ENCODE measurements at places on chromosomes 1 and 21.

DNA sequence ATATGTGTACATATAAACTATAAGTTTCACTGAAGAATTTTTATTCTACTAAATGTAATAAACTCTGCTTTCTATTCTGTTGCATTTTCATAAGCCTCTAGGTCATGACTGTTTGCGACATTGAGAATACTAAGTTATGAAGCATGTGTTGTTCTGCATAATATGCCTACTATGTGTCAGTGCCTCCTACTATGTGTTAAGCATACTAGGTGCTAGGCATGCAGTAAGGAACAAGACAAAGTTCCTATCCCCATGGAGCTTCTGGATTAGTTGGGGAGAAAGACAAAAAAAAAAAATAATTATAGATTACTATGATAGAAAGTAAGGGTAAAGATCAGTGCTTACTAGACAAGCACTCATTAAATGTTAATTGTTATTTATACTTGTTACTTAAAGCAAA lies 1.3 kb downstream of the SDCCAG8 start:
- DNase-seq = no peak

DNA sequence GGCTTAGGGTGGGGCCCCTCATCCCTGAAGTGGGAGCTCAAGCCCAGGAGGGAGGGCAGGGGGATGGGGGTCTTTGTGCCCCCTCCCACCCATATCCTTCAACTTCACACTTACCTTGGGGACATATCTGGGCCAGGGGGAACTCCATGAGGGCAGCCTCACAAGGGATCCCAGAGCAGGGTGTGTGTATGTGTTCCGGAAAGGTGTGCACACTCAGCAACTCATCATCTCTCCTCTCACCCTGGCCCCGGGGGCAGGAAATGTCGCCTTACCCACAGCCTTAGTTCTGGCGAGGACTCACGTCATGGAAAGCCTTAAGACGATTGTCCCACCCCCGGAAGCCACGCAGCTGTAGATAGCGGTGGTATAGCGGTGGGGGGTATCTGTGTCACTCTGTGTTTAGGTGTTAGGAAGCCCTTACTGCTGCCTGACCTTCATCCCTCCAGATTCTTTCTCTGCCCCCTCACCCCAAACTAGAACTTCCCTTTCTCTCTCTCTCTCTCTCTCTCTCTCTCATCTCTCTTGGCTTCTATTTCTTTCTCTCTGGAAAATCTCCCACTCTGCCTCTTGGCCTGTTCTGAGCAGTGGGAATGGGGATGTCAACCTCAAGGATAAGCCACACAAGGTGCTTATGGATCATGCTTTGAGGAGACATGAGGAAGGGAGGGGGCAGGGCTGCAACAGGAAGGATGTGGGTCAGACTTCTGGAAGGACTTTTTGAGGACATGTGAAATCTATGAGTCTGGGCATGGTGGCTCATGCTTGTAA lies at the start of gene SH2D2A:
TSS of gene SH2D2A (minus strand) at position 288 of the 768 bp plus-strand sequence. CDS start at position 148, 140 bp downstream.
- peak; percentile 88 for DNase-seq

DNA sequence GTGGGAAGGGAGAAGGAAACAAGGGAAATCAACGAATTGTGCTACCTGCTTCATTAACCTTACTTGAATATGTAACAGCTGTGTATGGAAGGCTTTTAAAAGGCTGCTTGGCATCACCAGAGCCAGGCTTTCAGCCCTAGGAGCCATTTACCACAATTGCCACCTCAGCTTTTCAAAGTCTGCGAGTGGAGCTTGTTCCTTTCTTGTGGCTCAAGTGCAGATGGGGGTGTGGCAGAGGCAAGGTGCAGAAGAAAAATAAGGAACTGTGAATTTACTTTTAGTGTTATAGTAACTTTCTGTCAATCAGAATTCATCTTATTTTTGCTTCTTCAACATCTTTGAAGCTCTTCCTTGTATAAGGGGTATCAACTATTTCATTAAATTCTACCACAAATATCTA lies 17.6 kb downstream of the CLCA2 start:
- no peak for DNase-seq

- no peak for DNase-seq
These were observed 109.1 kb downstream of the TIAM1 start for GRCh38 chr21:31234936-31235335.

GRCh38 chr1:115865704-115866380 lies 24.9 kb upstream of the NHLH2 start:
- no peak for DNase-seq

DNA sequence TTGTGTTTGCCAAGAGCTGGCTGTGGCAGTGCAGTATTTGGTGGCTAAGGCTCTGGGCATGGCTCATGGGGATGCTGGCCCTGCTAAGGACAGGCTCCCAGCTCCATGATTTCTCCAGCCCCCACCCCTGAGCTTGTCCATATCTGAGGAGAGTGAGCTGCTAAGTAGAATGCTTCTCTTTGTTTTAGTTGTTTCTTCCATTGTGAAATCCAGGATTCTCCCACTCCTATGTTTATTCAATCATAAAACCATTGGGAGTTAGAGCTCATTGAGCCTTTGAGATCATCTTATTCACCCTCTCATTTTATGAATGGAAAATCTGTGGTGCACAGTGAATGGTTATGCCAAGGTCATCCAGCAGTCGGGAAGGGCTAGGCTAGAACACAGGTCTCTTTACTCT lies 188.8 kb downstream of the TNR start:
- no peak for DNase-seq

GRCh38 chr1:234921266-234922062 lies 207.2 kb downstream of the TOMM20 start:
- DNase-seq = no peak

DNA sequence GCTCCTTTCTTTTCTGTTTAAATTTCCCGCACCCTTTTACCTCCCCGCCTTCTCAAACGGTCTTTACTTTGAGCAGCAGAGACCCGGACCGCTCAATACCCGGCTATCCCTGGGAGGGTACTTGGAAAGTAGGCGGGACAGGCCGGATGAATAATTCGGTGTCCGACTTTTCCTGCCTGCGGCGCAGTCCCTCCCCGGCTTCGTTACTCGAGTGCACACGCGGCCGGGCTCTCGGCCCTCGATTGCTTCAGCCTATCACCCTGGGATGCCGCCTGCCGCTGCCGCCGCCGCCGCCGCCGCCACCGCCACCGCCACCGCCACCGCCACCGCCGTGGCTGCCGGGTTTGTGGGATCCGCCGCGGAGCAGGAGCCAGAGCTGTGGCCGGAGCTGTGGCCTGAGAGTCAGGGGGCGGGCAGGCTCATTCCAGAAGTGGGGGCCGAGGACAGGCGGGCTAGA lies 382 bp upstream of the RASAL2 start:
- peak; percentile 96 for DNase-seq

GRCh38 chr1:156480411-156481192 lies 20.0 kb downstream of the MEF2D start:
- DNase-seq = peak; percentile 74

DNA sequence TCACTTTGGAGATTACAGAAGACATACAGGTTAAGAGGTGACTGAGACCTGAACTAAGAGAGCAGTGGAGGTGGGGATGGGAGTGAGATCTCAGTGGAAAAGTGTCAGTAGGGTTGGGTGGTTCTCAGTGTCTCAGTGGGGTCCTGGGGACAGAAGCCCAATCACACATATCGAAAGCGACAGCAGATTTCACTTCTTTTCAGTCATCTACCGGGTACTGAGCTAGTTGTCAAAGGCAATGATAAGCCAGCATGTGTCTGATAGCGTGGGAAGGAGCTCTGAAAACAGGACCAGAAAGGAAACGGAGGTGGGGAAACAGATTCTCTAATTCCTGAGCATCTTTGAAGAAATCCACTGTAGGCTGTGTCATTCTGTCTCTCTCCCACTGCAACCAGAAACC lies 59.5 kb downstream of the RHOU start:
- no peak for DNase-seq

GRCh38 chr1:3312310-3312897 lies 142.1 kb upstream of the ARHGEF16 start:
- no peak for DNase-seq

DNA sequence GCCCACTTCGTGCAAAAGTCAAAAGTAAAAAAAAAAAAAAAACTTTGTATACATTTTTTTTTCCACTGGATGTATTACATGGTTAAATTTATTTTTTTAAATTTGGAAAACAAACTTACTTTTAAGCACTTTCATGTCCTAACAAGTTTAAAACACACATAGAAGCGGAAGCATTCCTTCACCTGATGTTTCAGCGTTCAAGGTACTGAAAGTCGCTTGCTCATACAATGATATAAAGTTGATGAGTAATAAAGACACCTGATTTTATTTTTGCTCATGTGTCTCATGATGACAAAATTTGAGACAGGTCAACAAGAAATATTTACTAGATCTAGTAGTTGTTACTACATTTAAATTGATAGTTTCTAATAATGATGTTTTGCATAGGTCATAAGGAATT lies 35.5 kb downstream of the ADAMTS1 start:
- no peak for DNase-seq

- no peak for DNase-seq
These were observed 7.1 kb downstream of the SUMO3 start for GRCh38 chr21:44810779-44811178.

GRCh38 chr1:98371764-98372163 lies 289.8 kb upstream of the SNX7 start:
- no peak for DNase-seq

- no peak for DNase-seq
These were observed 663.4 kb upstream of the PRMT6 start for GRCh38 chr1:106393046-106393445.

GRCh38 chr1:174017231-174017970 lies 4.8 kb downstream of the RC3H1 start:
- DNase-seq = no peak

- DNase-seq = no peak
These were observed 14.0 kb upstream of the REN start for GRCh38 chr1:204180133-204180532.

DNA sequence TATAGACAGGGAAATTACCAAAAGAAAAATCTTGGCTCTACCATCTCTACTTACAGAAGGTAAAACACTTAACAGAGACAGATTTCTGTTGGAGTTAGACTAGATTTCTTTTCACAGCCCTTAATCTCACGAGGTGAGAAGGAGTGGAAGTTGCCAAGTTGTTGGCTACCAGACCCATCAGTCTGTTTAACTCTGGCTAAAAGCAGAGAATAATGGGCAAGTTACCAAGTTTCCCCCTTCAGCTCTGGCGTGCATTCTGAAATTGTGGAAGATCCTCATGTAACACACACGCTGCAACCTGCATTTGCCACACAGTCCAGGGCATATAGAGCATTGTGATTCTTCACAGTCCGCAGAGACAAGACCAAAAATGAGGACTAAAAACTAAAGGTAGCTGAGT lies 49.3 kb downstream of the STX6 start:
- no peak for DNase-seq

GRCh38 chr1:174413632-174414031 lies 34.1 kb upstream of the GPR52 start:
- no peak for DNase-seq

DNA sequence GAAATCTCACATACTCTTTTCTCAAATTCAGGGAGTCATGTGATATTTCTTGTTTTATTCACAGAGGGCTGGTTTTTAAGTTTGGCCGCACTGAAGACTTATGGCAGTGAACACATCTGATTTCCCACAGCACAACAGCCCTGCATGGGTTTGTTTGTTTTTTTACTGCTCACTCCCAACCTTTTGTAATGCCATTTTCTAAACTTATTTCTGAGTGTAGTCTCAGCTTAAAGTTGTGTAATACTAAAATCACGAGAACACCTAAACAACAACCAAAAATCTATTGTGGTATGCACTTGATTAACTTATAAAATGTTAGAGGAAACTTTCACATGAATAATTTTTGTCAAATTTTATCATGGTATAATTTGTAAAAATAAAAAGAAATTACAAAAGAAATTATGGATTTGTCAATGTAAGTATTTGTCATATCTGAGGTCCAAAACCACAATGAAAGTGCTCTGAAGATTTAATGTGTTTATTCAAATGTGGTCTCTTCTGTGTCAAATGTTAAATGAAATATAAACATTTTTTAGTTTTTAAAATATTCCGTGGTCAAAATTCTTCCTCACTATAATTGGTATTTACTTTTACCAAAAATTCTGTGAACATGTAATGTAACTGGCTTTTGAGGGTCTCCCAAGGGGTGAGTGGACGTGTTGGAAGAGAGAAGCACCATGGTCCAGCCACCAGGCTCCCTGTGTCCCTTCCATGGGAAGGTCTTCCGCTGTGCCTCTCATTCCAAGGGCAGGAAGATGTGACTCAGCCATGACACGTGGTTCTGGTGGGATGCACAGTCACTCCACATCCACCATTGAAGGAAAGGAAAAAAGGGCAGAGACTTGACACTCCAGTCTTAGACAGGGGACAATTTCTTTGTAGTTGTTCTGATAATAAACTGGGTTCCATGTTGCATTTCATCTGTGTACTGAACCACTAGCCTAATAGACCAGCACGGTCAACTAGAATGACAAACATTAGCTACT lies 22.8 kb downstream of the TMEM50A start:
- DNase-seq = peak; percentile 39

DNA sequence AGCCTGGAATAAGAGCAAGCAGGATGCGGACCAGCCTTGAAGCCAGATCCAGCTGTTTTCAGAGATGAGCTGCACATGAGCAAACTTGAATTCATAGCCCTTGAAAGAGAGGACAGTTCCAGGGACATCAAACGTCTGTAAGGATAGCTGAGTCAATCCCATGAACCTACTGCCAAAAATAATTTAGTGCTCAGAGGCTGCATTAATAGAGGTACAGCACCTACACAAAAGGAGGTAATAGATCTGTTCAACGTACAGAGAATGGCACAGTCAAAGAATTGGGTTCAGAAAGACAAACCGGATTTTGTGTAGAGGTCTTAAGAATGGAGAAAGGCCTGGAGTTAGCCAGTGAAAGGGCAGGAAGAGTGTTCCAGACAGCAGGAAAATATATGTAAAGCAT lies 110.8 kb upstream of the ZC3H12A start:
- DNase-seq = no peak

- no peak for DNase-seq
These were observed 64.0 kb upstream of the DNAH14 start for GRCh38 chr1:224865510-224865909.

- no peak for DNase-seq
These were observed 55.0 kb upstream of the ZNF326 start for GRCh38 chr1:89939693-89940438.

- DNase-seq = no peak
These were observed 86.9 kb downstream of the KCNJ15 start for GRCh38 chr21:38343691-38344090.

DNA sequence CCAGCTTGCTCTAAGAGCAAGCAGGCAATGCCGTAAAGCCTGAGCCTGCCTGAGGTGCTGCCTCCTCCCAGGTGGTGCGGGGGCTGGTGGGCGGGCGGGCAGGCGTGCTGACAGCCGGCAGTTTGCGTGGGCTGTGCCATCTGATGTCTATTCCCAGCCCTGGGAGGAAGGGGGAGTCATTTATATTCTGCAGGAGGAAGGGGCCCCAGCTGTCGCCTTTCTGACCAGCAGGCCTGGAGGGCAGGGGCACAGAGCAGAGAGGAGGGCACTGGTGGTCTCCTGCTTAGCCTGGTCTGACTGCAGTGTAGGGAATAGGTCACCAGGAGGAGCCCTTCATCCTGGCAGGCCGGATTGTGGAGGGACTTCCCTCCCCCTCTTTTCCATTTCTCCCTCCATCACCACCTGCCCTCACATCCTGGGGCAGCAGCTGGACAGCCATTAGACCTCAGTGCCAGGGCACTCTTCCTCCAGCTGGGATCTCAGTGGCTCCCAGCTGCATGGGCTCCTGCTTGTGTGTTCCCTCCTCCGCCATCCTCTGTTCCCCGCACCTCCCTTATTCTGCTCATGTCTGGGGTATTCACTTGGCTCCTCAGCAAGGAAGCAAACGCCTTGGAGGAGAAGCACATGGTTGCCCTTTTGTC lies 4.4 kb downstream of the CYB561D1 start:
- peak; percentile 46 for DNase-seq

GRCh38 chr1:162191396-162192305 lies 122.2 kb downstream of the NOS1AP start:
- no peak for DNase-seq

GRCh38 chr1:18643154-18644012 lies 12.7 kb downstream of the PAX7 start:
- peak; percentile 59 for DNase-seq

All from K562 (cell line).